ENCODE measurements at places on chromosomes 2 and 18.

GRCh38 chr2:96857667-96858372, at the start of gene ANKRD39:
TSS of gene ANKRD39 (minus strand) at chr2:96858016. CDS start at chr2:96857987, 29 bp downstream.
- peak; percentile 97 for DNase-seq

- DNase-seq = no peak
These were observed 151.5 kb downstream of the CPS1 start for GRCh38 chr2:210707900-210708299.

DNA sequence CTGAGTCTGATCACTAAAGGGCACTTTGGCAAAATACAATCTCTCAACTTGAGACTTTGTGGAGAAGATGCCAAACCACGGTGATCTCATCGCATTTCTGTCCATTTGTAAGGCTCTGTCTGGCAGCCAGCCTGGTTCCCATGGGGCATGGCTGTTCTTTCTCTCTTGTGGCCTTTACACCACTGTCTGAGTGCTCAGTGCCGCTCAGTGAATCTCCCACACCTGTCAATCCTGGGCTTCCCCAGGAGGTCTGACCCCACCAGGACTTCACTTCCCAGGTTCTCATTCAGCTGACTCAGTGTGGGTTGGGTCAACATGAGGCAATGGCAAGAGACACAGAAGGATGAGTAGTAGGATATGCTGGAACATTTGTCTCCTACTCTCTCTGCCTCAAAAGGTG, 96.8 kb upstream of the TRIB2 start:
- DNase-seq = peak; percentile 15

GRCh38 chr2:98952966-98953365, 16.9 kb upstream of the CRACDL start:
- DNase-seq = no peak

GRCh38 chr18:28078298-28078697, 98.6 kb downstream of the CDH2 start:
- no peak for DNase-seq

GRCh38 chr2:49004036-49004626, 150.2 kb downstream of the FSHR start:
- DNase-seq = no peak

GRCh38 chr2:47872941-47873340, 33.4 kb downstream of the FBXO11 start:
- DNase-seq = no peak

All from stimulated activated CD4-positive, alpha-beta T cell treated with anti-CD3 and anti-CD28 coated beads, Interleukin-1b, Interleukin-23, amount 100 ng/mL, for 48 hours (primary cell).